ENCODE measurements at places on chromosomes 2 and 18.

- DNase-seq = no peak
Observed at GRCh38 chr18:56358608-56359280, 279.6 kb downstream of the TXNL1 start.

GRCh38 chr2:2226326-2226725, 104.7 kb downstream of the MYT1L start:
- DNase-seq = no peak

DNA sequence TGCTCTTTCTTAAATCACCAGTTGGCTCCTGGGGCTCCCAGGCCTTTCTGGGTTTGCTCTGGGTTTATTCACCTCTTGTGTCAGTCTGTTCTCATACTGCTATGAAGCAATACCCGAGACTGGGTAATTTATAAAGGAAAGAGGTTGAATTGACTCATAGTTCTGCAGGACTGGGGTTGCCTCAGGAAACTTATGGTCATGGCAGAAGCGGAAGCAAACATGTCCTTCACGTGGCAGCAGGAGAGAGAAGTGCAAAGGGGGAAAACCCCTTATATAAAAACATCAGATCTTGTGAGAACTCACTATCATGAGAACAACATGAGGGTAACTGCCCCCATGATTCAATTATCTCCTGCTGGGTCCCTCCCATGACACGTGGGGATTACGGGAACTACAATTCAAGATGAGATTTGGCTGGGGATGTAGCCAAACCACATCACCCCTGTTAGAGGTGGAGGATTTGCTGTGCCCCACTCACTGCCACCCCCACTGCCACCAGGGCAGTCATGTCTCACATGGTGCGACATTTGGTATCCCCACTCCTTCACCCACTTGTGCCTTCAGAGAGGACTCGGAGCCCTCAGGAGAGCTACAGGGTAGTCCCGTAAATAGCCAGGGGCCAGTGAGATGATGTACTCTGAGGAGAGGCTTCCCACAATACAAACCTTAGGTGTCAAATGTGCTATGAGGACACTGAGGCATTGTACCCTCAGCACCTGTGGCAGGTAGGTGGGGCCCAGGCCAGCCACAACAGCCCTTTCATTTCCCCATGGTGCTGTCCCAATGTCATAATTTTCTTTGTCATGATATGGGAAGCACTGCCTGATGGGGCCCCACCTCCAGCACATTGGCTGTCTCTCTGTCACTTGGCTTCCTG, 35.7 kb downstream of the CDC42EP3 start:
- DNase-seq = peak; percentile 80

DNA sequence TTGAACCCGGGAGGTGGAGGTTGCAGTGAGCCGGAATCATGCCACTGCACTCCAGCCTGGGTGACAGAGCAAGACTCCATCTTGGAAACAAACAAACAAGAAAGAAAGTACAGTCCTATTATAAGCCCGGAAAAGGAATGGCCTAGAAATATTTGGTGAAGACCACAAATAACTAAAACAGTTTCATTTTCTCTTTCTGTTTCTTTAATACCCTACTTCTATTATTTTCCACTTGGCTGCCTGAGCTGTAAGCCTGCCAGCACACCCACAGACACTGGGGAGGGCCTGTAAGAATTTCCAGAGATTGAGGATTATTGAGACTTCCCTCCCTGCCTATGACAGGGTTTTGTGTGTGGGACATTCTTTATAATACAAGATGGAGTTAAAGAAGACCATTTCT, 188.0 kb upstream of the DCC start:
- peak; percentile 9 for DNase-seq

- DNase-seq = no peak
Observed at GRCh38 chr2:129361688-129362087, 617.8 kb upstream of the RAB6C start.

DNA sequence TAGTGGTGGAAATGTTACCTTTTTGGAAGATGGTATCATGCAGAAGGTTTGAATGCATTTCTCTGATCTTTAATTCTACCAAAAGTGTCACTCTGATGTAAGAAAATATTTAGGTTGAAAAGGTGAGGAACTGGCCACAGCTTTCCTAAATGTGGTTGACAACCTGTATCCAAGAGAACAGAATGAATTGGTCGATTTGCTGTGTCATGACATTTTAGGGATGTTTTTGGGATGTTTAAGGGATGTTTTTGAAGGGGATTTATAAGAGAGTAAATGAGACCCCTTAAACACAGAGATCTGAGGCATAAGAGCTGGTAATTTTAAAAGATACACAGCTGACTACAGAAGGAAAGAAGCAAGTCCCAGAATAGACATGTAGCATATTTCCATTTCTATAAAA, 270.8 kb upstream of the EPAS1 start:
- DNase-seq = no peak

GRCh38 chr18:37422596-37422995, 143.0 kb downstream of the CELF4 start:
- DNase-seq = no peak

All from fibroblast of upper back skin (primary cell).